ENCODE measurements at places on chromosomes 4 and X. TPM values are rescaled to one million over a fixed set of nuclear protein-coding genes. Genes with fewer than 3 reads are reported as not detected.

Gene MAGEA8
- not detected for polyA plus RNA-seq

Gene TMEM154
- polyA plus RNA-seq: 2.0 TPM

Gene CCDC149
- 10.1 TPM for polyA plus RNA-seq

Gene CENPI
- polyA plus RNA-seq: 1.1 TPM

Gene BMP3
- 1.2 TPM for polyA plus RNA-seq

Gene XG
- 2.0 TPM for polyA plus RNA-seq

Gene HTN1
- not detected for polyA plus RNA-seq

Gene DMD
- 48.8 TPM for polyA plus RNA-seq

Gene TXK
- polyA plus RNA-seq: 0.89 TPM

Gene UGT8
- 0.16 TPM for polyA plus RNA-seq

Gene PPARGC1A
- 1.3 TPM for polyA plus RNA-seq

Gene ARMCX1
- polyA plus RNA-seq: 33.8 TPM

Gene HMGN5
- polyA plus RNA-seq: 14.5 TPM

Gene GLRA3
- 0.01 TPM for polyA plus RNA-seq

Gene LIAS
- polyA plus RNA-seq: 14.6 TPM

GRCh38 chr4:385934-386707, 48.5 kb downstream of the ZNF141 start:
- DNase-seq: no peak

GRCh38 chrX:129523079-129523911, at the start of gene SMARCA1:
SMARCA1 (minus strand) TSS chrX:129523490; CDS start chrX:129523370, 120 bp downstream.
- no peak for DNase-seq

DNA sequence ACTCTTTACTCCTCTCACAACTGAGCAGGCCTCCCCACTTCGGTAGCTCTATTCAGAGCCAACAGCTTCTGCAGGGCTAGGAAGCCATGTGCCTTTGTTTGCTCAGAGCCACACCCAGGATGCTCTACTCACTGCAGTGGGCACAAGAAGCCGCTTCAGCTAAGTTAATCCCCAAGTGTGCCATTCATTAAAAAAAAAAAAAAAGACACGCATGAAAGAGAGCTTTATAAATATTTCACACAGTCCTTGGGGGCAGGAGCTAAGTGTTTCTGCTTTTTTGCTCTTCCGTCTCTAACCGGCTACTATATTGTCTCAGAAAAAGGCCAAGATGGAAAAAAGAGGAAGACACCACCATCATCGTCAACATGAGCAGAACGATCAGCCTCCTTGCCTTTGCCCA, 8.1 kb downstream of the CRMP1 start:
- no peak for DNase-seq

- DNase-seq: peak; percentile 17
Observed at GRCh38 chr4:107666134-107666533, 53.9 kb downstream of the PAPSS1 start.

DNA sequence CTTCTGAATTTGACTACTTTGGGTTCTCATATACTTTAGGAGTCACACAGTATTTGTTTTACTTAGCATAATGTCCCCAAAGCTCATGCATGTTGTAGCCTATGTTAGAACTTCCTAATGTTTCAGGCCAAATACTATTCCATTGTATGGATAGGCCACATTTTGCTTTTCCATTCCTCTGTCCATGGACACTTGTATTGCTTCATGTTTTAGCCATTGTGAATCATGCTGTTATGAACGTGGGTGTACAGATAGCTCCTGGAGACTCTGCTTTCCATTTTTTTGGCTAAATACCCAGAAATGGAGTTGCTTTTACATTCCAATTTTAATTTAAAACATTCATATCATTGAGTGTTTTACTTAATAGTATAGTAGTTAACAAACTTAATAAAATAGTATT, 54.5 kb downstream of the HTT start:
- no peak for DNase-seq

- no peak for DNase-seq
Observed at GRCh38 chrX:95950679-95951078, 734.0 kb upstream of the DIAPH2 start.

DNA sequence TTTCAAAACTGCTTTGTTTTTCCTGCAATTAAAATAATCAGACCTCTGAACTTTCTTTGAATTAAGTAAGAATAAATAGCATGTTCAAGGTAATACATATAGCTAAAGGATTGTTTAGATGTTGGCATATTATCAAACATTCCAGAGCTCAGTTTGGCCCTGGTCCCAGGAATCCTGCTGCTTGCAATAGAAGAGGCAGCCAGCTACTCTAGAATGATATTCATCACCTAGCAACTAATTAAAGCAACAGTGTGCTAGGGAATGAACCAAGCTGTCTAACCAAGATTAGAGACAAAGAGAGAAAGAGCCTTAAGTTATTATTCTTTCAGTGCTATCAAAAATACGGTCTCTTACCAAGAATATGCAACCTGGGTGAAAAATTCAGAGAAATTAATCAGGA, 460.9 kb downstream of the GABRG1 start:
- DNase-seq: peak; percentile 42

DNA sequence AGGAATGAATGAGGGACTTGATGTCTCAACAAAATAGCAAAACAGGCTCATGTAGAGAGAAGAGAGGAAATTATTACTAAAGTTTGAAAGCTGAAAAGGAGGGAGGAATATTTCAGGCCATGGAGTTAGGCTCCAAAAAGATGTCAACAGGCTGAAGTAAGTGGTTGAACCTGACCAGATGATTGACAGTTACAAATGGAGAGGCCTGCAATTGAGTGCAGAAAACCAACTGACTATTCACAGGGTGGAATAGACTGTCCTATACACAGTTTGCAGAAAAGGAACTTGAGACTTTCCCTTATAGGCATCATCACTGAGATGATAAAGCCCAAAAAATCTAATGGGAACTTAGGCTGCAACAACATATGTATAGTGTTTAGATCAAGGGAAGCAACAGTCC, 233.3 kb downstream of the AR start:
- no peak for DNase-seq

- DNase-seq: no peak
Observed at GRCh38 chr4:649293-649625, 23.9 kb downstream of the PDE6B start.

DNA sequence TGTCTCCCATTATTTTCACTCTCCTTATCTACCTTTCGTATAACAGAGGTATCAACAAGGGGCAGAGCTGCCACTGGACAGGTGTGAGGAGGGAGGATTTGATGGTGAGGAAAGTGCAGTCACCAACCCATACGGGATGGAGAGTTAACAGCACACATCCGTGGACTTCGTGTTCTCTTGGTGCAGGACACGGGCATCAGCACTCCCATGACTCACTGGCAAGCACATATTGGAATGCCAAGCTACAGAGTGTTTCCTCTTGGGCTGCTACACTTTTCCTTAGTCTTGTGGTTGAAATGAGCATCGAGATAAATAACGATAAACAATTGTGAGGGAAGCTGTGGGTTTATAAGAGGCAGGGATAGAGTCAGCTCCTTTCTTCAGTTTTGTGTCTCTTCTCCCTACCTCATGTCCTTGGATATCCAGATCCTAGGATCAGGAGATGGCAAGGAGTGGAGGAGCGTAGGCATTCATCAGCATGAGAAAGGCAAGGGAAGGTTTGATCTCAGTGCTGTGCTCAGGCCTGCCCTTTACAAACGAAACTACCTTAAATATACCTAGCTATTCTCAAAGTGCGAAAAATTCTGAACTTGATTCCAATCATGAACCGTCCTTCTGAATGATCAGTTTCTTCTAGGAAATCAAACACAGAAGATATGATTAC, 96.3 kb downstream of the ZNF827 start:
- DNase-seq: no peak

- no peak for DNase-seq
Observed at GRCh38 chrX:75228854-75229253, 45.0 kb upstream of the UPRT start.

DNA sequence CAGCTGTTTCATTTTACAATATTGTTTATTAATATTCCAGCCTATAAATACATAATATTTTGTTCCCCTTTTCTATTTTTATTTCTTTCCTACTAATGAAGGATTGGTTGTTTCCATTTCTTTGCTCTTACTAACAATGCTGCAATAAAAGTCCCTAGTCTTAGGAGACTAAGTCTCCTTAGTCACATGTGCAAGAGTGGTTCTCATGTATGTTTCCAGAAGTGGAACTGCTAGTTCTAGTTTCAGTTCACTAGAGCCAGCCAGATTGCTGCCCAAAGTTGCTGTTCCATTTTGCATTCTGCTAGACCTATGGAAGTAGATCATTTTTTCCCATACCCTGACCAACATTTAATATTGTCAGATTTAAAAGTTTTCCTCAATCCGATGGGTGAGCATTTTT, 44.3 kb downstream of the CNGA1 start:
- no peak for DNase-seq

GRCh38 chr4:5500165-5500564, 208.2 kb downstream of the EVC2 start:
- no peak for DNase-seq

GRCh38 chrX:77431227-77431626, 16.0 kb upstream of the FGF16 start:
- DNase-seq: no peak

DNA sequence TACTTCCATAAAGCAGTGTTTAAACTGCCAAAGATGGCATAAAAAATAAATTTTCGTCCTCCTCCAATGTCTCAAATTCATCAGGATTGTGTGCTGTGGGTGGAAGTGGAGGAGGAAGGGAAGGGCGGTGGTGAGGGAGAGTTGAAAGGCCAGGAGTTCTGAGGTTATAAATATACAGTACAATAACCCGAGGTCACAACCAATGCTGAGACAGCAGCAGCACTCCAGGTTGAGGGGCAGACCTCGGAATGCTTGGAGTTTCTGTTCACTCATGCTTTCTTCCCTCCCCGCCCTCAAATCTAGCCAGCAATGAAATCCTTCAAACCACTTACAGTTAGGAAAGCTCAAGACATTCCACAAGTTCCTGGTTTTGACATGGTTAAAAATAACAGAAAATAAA, 134.0 kb upstream of the SMAD1 start:
- no peak for DNase-seq

DNA sequence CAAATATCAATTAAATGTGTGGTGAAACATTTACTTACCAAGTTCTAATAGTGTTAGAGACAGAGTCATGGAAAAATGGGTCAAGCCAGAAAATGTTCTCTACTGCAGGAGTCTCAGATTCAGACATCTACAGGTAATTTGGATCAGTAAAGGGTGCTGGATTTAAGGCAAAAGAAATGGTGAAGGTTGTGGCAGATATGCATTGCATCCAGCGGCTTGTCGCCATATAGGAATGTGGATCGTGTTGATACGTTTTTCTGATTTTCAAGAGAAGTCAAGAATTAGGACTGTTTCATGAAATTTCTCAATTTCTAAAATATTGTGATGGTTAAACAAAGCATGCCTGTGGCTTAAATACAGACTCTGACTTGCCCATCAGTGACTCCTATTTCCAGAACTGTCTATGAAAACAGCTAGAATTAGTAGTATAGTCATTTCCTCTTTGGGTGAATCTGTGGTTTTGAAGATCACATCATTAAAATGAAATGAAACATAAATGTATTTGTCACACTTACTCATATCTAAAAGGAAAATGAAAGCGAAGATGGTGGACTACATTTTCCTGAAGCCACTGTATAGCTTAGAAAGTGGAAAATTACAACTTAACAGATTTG, 110.1 kb upstream of the VEGFC start:
- DNase-seq: no peak

- DNase-seq: no peak
Observed at GRCh38 chr4:17805580-17806155, 4.9 kb downstream of the DCAF16 start.

- DNase-seq: no peak
Observed at GRCh38 chr4:94453391-94453963, 1.7 kb downstream of the PDLIM5 start.

- no peak for DNase-seq
Observed at GRCh38 chrX:96372313-96373046, 312.2 kb upstream of the DIAPH2 start.

DNA sequence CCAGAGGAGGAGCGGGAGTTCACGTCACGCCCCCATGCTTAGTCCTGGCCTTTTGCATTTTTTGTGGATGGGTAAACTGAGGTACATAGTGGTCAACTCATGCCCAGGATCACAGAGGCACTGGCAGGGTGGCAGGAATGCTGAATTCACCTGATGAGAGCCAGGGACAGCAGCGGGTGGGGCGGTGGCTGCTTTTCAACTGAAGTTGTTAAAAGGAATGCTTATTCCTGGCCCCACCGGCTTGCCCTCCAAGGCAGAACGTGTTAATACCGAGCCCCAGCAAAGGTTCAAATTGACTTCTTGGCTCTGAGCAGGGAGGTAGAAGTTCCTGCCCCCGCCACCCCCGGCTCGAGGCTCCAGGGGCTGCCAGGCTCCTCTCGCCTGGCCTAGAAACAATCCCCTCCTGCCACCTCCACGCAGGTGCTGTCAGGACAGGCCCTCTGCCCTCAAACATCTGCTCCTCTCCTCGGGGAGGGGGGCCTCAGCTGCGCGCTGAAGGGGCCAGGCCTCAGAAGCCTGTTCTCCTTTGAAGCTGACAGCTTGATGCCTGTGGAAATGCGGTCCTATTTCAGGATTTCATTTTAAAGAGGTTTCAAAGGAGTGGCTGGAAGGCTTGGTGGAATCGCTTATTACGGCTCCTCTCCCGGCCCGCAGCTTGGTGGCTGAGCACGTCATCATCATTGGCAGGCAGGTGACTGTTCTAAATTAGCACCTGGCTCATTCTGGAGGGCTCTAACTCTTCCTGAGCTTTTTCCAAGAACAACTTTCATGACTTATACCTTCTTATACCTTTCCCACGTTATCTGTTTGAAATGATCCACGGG, 93.0 kb downstream of the PHKA2 start:
- no peak for DNase-seq

GRCh38 chr4:159235779-159236368, 133.0 kb downstream of the RAPGEF2 start:
- no peak for DNase-seq

DNA sequence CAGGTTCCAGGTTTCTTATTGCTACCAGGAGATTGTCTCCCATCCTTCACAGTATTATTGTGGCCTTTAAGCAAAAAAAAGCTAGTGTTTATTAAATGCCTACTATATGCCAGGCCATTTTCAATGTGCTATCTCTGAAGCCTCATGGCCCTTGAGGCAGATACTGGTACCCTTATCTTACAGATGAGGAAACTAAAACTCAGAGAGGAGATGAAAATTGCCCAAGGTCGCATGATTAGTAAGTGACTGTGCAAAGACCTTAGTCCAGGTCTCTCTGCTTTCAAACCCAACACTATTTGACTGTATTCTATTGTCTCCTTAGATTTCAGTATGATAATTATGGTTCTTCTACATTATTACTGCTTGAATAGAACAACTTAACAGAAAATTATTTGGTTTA, 717.9 kb upstream of the AMOT start:
- no peak for DNase-seq

- DNase-seq: no peak
Observed at GRCh38 chrX:41482154-41482850, 35.2 kb downstream of the NYX start.

GRCh38 chrX:108018656-108019381, 26.0 kb upstream of the VSIG1 start:
- no peak for DNase-seq

Measured in urinary bladder (tissue), 4 donors.